Stimulated activated CD8-positive, alpha-beta memory T cell treated with anti-CD3 and anti-CD28 coated beads, Interleukin-4, amount 100 ng/mL, for 48 hours (primary cell): ENCODE measurements at places on chromosomes 13 and 19.
A peak's percentile ranks its signal among the peaks of the same experiment; 100 is the strongest.

DNA sequence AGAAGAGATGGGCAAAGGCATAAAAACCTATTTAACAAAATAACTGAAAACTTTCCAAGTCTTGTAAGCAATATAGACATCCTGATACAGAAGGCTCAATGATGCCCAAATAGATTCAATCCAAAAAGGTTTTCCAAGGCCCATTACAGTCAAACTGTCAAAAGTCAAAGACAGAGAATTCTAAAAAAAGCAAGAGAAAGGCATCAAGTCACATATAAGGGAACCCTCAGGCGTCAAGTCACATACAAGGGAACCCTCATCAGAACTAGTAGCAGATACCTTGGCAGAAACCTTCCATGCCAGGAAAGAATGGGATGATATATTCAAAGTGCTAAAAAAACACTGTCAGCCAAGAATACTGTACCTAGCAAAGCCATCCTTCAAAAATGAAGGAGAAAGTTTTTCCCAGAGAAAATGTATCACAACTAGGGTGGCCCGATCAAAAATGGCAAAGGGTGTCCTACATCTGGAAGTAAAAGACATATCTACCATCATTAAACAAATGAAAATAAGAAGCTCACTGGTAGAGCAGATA, 21.2 kb downstream of the ZNF829 start:
- no peak for DNase-seq

- no peak for DNase-seq
Observed at GRCh38 chr19:40565910-40566495, 10.7 kb upstream of the SHKBP1 start.

DNA sequence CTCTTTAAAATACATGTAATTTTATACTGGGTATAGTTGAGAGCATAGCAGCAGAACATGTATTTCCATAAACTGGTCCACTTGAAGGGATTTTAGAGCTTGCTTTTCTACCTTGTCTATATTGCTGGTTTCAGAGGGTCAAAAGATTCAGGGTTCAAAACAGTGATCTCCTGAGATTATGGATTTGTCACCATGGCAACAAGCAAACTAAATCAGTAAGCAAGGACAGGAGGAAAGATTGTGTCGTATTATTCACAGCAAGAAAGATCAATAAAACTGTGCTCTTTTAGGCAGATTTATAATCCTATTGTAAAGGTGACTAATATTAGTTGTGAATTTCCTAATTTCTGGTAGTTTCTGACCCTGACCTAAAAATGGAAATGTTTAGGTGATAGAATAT, 496.4 kb downstream of the LMO7 start:
- DNase-seq, result no peak

DNA sequence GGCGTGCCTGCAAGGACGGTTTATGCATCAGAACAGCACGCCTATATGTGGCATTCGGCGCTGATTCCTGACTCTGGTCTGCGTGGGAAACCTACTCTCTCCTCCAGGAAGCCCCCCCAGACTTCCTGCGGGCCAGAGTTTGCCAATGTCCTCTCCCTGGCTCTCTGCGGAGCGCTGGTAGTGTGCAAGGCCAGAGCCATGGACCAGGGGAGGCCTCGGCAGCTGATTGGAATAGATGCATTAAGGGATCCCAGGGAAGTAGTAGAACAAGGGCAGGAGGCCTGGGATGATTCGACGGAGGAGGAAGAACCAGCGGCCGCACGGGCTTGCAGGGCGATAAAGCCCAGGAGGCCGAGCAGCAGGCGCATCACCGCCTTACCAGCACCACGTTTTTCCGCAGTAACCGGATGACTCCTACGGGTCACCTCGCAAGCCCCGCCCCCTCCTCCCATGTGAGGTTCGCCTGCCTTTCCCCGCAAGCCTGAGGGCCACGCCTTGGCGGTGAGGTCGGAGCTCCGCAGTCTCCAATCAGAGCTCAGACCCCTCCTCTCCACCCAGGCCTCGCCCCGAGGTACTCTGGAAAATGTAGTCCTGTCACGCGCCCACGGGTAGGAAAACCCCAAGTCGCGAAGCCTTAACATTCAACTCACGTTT, 5.0 kb downstream of the CLEC11A start:
- DNase-seq, result peak; percentile 90

DNA sequence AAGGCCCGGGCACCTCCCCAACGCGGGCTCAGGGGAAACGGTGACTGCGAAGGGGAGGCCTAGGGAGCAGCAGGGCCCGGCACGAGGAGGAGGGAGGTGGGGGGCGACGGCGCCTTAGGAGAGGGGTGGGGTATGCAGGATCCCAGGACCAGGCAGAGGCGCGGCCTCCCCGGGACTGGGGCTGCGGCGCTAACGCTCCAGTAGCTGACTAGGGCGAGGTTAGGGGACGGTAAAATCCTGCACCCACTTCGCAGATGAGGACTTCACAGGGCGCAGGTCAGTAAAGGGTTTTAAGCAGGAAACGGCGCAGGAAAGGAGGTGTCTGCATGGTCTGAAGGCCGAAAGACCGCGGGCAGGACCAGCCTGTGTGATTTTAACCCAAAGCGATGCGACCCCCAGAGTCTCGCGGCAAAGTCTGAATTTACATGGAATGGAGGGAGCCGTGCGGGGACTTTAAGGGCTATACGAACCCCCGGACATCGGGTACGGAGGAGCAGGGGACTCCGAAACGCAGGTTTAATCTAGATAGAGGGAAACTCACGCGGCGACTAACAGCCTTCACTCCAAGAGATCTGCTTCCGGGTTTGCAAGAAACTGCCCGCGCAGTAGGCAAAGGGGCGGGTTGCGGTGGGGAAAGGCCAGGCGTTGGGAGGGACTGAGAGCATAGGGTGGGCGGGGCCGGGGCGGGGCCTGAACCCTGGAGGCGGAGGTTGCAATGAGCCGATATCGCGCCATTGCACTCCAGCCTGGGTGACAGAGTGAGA, at the start of gene ZNF665:
Gene ZNF665, minus strand, starts transcription at position 588 of the 764 bp plus-strand sequence. CDS start 10,460 bp downstream, outside the sequence.
- peak; percentile 85 for DNase-seq

DNA sequence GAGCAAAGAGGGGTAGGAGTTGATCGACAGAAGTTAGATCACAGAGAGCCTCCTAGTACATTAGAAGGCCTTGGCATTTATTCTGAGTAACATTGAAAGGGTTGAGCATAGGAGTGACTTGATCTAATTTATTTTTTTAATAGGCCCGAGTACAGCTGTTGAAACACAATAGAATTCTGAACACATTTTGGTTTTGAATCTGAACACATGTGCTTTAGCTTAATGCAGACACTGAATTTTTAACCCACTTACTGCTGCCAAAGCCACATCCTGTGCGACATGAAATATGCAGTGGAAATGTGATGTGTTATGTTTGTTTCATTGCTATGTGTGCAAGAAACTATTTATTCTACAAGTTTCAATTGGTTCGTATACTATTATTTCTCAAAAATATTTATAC, 1505.9 kb downstream of the PCDH9 start:
- DNase-seq, result no peak

GRCh38 chr13:34419025-34419424, 523.0 kb upstream of the NBEA start:
- DNase-seq, result no peak

GRCh38 chr19:11481534-11482383, 913 bp upstream of the ELAVL3 start:
- DNase-seq, result peak; percentile 90

DNA sequence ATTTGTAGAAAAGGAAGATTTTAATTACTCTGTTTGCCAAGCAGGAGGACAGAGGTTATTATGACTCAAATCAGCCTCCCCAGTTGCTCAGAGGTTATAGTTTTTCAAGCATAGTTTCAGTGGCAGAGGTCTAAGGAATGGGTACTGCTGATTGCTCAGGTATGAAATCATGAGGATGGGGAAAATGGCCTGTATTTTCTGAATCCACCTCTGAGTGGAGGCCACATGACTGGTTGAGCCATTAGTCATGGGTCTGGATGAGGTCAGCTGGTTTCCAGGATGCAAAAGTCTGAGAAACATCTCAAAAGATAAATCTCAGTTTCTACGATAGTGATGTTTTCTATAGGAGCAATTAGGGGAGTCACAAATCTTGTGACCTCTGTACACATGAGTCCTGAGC, 62.8 kb upstream of the CEACAM8 start:
- DNase-seq, result no peak

DNA sequence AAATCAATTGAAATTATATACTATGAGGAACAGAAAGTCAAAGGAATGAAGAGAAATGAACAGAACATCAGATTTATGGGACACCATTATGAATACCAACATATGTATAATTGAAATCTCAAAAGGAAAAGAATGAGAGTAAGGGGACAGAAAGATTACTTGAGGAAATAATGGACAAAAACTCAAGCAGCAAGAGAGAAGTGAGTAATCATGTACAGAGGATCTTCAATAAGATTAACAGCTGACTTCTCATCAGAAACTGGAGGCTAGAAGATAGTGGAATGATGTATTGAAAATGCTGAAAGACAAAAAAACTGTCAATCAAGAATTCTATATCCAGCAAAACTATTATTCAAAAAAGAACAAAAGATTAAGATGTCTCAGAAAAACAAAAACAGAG, 10.4 kb downstream of the MTUS2 start:
- DNase-seq, result no peak

- DNase-seq, result no peak
Observed at GRCh38 chr19:12953799-12954611, 3.0 kb downstream of the GADD45GIP1 start.

DNA sequence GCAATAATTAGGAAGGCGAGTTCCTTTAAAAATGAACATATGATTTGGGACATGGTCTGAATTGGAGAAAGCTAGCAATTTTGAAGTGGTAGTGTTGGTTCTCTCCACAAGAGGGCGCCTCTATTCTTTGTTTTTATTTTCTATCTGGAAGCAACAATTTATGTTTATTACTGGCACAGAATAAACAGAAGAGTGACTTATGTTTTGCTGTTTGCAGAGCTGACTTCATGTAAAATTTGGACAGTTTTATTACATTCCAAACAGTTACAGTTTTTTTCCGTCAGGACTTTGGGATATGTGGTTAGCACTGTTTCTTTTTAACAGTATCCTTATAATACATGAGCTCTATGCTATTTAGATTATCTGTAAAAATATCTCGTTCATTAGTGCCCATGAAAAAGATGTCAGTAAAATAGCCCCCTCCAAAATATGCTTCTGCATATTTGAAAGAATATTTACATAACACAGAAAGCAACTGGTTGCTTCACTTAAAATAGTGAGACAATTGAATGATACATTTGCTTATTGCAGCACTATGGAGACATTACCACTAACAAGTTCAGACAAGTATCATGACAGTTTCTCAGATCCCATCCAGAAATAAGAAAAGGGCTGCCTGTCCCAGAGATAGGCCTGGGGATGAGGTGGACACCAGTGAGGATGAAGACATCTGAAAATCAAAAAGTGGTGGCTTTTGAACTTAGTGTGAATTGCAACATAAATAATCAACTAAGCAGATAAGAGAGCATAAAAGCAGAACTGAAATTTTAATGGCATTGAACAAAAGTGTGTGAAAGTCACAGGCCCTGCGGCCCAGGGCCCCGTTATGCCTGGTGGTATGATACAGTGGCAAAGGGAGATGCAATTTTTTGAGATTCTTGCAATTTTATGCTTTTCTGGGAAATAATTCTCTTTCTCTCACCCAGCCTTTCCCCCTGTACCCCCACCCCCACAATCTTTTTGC, 32.3 kb upstream of the FGF9 start:
- peak; percentile 43 for DNase-seq

GRCh38 chr19:23789246-23789645, 30.6 kb upstream of the ZNF681 start:
- DNase-seq, result no peak

DNA sequence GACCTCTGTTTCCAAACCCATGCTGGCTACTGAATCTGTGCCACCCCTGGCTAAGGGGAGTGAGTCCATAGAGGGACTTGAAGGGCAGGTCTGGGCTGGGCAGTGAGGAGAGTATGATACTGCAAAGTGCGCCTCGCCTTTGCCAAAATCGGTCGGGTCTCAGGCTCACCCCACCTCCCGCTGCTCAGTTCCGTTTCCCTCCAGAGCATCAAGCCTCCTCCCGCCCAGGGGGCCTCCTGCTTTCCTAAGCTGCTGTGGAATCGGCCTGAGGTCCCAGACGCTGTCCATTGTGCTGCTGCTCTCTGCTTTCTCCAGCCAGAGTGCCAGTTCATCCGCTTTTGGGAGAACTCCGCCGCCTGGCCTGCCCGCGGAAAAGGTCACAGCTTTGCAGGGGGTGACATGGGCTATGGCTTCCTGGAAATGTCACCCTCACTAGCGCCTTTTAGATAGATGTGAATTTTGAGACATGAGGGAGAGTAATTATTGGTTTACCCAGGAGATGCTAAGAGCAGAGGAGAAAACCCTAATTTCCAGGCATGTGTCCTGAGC, 1418.4 kb downstream of the UQCRFS1 start:
- DNase-seq, result no peak

GRCh38 chr13:89457977-89458376, 1786.8 kb downstream of the SLITRK5 start:
- DNase-seq, result no peak

GRCh38 chr13:108895220-108895704, 265.9 kb downstream of the MYO16 start:
- DNase-seq, result no peak

DNA sequence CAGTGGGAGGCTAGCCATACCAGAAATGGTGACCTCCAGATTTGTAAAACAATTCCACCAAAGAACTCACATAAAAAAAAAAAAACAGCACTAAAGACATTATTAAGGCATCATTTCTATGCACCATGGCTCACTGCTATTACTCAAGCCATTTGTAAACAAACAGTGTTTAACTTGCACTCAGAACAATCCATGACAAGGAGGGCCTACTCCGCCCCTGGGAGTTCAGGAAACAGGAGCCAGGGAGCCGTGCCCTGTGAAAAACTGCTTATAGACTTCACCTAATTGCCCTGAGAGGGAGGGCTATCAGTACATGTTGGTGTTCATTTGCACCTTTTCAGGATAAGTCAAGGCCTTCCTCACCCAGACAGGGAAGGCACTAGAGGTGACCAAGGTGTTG, 103.2 kb downstream of the ZNF429 start:
- DNase-seq, result no peak

- no peak for DNase-seq
Observed at GRCh38 chr13:73251626-73252265, 192.9 kb downstream of the KLF5 start.

DNA sequence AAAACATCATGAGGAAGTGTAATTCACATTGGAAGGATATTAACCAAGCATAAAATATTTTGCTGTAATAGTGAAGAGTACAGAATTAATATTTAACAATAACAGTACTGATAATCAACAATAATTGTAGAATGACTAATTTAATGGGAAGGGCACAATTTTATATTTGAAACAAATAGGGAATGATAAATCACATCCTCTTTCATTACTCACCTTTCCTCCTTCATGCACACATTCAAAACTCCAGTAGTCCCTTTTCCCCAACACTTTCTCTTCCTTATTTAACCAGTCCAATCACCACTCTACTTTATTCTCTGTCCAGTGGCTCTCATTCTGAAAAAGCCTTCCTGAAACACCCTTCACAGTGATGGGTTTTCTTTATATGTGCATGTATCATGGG, 110.8 kb upstream of the POSTN start:
- DNase-seq, result no peak

DNA sequence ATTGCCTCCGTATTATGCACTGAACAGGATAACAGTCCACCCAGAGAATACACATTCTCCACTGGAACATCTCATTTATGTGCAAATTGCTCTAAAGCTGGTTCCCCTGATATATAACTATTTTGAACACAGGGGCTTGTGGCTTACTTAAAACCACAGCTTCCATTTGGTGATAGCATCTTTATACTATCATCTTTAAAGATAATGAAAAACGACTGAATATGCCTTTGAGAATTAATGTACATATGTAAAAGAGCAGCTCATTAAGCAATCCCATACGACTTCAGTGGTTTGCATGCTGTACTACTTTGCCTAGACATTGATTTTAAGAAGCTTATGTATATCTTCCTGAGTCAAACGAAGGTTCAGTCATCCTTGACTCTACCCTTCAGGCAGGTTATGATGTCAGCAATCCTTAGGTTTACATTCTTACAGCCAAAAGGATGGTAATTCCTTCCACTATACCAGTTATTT, 40.8 kb downstream of the BRD4 start:
- no peak for DNase-seq
